Mucosa of descending colon (tissue), 3 donors: ENCODE measurements at places on chromosomes 6 and 20. TPM values are rescaled to one million over a fixed set of nuclear protein-coding genes. Genes with fewer than 3 reads are reported as not detected.

DNA sequence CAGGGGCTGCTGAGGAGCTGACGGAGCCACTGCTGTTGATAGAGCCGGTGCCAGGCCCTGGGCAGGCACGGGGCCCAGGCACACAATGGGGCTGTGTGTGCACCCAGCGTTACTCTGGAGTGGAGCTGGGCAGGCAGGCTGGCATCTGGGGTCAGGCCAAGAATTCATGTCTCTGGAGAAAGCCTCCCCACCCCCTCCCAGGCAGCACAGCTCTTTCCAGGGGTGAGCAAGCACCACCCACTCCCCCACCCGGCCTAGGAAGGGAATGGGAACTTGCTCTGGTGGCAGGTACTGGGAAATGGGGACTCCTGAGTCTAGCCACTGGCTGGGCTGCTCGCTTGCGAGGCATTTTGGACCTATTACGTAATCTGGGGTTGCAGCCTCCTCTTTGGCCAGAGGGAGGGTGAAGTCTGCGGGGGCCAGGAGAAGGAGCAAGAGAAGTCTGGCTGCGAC is 22.7 kb downstream of the TFEB start:
- no peak for DNase-seq

MEP1A gene
- 183 TPM for total RNA-seq

GCLC gene
- total RNA-seq = 67.3 TPM

DNA sequence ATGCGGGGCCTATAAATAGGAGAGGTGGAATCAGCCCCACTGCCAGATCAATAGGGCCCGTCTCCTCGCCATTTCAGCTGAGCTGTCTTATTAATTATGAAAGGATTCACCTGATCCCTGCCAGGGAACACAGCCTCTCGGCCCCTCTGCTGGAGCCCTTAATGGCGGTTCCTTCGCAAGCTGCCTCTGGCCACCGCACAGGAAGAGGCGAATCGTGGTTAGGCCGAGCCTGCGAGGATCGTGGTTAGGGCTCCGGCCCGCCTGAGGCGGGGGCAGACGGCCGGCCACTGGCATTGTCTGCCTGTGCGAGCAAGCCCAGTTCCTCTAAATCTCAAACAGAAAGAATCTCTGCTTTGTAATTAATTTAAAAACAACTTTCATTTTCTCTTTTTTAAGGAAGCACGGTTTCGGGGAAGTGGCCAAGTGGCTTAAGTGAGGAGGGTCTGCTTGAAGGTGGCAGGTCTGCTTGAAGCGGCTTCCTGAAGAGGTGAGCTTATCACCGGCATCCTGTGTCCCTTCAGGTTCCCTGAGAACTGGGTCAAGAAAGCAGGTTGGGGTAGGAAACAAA is 9.2 kb downstream of the NRN1 start:
- no peak for DNase-seq

- no peak for DNase-seq
Observed at GRCh38 chr20:36036688-36037087, 68.3 kb downstream of the CNBD2 start.

DNA sequence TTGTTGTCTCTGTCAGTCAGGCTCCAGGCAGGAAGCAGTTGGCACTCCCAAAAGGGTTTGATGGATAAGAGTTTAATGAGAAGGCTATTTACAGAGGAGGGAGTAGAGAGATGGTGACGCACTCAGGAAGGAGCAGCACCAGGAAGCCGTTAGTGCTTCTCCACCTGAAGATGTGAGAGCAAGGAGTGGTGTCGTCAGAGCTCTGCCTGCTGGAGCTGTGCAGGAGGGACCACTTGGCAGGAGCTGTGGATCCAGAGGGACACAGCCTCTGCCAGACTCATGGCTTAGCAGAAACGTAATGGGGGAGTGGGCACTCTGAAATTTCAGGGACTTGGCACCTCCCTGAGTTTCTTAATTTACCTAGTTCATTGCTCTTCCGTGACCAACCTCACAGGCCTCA is 16.8 kb downstream of the DAAM2 start:
- DNase-seq = no peak

DNA sequence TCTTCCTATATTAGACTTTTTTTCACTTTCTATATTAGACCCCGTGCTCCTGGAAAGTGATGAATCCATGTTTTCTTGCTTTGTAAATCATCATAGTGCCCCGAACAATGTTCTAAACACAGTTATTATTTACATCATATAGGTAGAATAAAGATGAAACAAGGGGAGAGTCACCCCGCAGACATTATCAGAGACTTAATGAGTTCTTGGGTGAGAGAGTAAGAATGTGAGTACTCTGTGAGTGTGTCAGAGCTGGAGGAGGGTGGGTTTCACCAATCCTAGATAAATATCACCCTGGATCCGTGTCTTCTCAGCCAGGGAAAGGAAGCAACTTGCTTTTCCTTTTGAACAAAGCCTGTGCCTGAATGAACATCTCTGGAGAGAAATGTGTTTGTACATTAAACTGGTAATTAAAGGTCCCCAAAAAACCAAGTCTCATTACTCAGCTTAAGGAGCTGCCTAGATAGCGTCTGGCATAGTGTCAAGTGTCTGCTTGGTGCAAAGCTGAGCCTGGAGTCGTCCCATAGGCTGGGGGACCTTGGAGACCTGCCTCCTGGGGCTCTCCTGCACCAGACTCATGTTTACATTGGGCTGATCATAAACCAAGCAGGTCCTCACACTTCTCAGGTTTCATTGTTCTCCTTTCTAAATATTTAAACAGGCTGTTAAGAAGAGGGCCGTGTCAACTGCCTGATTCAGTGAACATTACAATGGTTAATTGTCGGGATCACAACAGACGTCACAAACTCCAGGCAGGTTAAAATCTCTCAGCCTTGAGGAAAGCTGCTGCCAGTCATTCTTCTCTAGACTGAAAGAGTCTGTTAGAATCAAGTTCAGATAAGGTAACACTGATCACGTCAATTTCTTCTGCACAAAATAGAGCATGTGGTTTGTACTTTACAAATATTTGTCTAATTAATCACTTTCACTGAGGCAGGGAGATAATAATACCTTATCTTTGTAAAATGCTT is 179.7 kb upstream of the MYLIP start:
- peak; percentile 68 for DNase-seq

GRCh38 chr6:15626878-15627674 is 35.8 kb downstream of the DTNBP1 start:
- DNase-seq = no peak

GRCh38 chr20:20752712-20753111 is 40.3 kb upstream of the RALGAPA2 start:
- peak; percentile 29 for DNase-seq

EPPIN gene
- not detected for total RNA-seq

DNA sequence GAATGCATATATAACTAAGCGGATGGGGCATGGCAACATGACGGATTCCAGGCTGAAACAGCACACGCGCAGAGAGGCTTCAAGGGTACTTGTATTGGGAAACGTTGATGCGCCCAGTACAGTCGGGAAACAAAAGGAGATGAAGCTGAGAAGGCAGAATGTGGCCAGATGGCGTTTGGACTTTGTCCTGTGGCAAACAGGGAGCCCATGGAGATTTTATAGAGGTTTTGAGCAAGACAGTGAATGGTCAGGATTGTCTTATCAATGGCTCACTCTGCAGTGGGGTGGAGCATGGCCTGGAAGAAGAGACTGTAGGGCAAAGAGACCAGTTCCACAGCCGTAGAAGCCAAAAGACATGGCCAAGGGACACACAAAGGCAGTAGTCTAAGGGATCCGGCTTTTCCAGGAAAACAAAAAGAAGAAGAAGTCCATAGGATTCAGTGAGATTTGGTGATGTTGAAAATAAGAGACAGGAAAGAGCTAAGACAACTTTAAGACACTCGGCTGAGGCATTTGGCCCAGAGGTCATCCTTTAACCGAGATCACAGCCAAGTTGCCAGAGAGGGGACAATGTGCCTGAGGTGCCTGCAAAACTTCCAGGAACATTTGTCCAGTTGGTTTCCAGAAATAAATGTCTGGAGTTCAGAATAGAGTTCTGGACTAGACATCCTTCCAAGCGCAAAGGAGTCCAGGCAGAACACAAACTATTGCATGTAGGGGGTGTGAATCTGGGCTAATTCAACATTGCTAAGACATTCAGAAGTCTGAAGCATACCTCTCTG is 123.0 kb upstream of the RREB1 start:
- no peak for DNase-seq

GRCh38 chr20:50331469-50332363 is 141.1 kb downstream of the CEBPB start:
- DNase-seq = no peak

LTB gene
- 3.4 TPM for total RNA-seq

- no peak for DNase-seq
Observed at GRCh38 chr6:41676431-41676830, 38.2 kb downstream of the MDFI start.

GRCh38 chr20:18421608-18422007 is 45.2 kb downstream of the DZANK1 start:
- DNase-seq = no peak

GRCh38 chr20:52103335-52103912 is 88.2 kb downstream of the ZFP64 start:
- DNase-seq = peak; percentile 26

DNA sequence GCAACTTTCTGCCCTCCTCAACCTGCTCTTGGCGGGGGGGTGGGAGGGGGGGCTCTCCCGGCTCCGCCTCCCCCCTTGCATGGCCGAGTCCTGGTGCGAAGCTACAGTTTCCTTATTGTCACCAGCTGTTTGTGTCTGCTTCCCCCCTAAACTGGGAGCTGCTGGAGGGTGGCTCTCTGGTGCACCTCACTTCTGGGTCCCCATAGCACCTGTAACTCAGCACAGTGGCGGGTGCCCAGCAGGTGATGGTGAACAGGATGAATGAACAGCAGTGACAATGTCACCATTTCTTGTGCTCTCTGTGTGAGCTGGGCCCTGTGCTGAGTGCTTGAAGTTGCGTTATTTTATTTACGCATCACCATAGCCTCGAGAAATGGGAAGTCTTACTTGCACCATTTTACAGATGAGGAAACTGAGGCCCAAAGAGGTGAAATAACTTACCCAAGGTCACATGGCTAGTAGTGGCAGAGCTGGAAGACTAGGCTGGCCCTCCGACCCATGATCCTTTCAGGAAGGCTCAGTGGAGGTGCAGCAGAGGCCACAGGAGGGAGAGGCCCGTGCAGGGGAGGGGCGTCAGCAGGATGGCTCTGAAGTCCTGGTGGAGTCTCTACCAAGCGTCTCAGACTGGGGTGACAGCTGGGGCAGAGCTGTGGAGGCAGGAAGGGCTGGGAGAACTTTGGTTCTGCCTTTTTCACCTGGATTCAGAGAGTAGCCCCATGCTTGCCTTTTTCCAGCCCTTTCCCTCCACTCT is 41.8 kb downstream of the SRC start:
- DNase-seq = no peak

DNA sequence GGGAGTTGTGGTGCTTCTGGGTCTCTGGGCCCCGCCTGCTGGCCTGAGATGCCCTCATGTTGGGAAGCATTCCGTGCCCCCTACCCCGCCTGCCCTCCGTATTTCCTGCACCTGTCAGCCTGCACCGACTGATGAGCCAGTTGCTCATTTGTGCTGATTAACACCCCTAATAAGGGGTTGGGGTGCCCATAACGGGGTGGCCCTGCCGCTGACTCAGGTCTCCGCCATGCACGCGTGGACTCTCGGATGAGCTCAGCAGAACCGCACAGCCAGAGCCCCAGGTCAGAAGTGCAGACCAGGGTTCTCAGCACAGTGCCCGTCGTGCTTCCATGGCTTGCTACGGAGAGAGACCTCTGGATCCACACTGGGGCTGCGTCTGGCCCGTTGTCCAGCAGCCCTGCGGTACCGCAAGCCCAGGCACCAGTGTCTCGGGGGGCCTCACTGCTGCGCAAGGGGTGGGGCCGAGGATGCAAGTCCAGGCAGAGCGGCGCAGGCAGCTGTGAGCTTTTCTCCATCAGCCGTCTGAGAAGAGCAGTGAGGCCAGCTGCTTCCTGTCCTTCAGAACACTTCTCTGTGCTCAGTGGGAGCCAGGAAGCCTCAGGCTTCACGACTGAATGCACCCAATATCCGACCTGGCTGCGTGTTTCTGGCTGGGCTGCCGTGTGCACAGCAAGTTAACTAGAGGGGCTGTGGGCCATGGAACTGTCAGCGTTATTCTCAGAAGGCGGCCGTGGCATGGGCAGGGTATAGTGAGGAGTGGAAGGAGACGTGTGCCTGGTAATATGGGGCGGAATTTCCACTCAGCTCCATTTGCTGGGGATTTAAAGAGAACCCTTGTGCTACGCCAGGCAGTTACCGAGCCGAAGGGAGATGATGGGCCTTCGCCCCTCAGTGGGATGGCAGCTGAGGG is 18.6 kb downstream of the MTG2 start:
- peak; percentile 48 for DNase-seq

RIPOR2 gene
- total RNA-seq = 2.9 TPM

ARMC12 gene
- 0.44 TPM for total RNA-seq

CST4 gene
- not detected for total RNA-seq

- DNase-seq = no peak
Observed at GRCh38 chr6:43434001-43434840, 6.9 kb downstream of the ABCC10 start.

DNA sequence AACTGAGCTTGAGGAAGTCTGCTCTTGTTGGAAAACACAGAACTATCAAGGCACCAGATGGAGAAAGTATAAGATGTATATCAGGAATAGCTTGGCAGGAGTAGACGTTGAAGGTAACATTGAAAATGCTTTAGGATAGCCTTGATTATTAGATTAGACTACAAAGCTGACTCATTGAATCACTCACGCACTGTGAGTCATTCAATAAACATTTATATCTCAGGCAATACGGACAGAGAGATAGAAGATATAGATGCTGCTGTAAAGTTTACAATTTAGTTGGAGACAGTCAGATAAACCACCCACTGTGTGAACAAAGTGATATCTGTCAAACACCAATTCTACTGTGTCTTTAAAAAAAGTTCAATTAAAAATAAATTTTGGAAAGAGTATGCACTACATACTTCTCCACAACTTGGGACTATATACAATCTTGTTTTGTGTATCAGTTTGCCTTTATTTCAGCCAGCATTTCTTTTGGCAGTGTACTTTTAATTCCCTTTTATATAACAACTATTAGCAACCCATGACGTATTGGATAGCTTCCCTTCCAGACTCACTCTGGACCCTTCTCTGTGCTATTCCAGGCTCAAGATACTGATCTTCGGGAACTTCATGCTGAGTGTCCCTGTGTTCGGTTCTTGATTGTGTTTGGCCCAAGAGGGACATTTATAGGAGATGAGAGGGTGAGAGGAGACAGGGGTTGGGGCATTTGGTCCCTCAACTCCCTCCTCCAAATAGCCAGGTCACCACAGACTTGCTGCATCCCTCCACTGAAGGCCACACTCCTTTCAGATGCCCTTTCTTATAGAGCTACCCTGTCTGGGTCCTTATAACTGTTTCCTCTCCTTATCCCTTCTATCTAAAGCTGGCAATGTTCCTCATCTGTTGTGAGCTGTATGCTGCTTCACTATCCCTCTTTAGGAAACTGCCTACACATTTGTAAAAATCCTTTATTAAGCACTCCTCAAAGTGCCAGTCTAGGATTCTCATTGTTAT is 176.6 kb upstream of the PTPRK start:
- no peak for DNase-seq

SIM1 gene
- total RNA-seq = not detected

- DNase-seq = no peak
Observed at GRCh38 chr20:59466107-59466815, 138.1 kb upstream of the PHACTR3 start.

- DNase-seq = peak; percentile 31
Observed at GRCh38 chr6:147509891-147510290, 1.4 kb downstream of the SAMD5 start.
